ENCODE measurements at places on chromosomes 1 and 21.

DNA sequence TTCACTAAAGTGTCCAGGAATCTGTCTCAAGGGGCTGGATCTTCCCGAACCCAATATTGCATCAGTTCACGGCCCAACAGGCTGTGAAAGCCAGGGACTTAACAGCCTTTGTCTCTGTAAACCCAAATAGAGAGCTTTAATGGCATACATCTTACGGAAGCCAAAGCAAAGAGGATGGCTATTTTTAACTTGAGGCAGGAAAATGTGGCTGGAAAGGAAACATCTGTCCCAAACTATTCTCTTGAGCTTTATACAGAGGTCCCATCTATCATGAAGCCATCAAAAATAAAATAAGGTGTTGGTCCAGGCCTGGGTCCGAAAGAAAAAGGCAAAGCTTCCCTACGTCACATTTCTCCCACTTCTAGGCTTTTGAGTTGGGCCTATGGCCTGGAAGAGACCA is 7.7 kb upstream of the CD34 start:
- DNase-seq, result no peak

- DNase-seq, result peak; percentile 65
Measured at GRCh38 chr1:201559679-201560162, 20.8 kb downstream of the NAV1 start.

- DNase-seq, result no peak
Measured at GRCh38 chr21:39660191-39660980, 47.6 kb downstream of the B3GALT5 start.

DNA sequence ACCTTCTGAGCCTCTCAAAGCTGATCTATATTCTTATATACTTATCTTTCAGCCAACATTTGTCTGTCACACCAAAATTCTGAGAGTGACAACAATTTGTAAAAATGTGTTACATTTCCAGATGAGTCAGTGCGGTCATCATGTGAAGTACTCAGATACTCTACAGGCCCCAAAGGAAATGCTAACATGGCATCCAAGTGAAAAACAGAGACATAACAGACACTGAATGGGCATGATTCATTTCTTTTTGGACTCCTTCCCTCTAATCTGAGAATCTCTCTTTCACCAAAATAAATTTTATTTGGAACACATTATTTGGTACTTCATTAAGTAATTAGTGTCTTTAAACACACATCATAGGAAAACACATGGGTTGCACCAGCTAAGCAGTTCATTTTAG is 96.6 kb downstream of the SLC44A5 start:
- no peak for DNase-seq

GRCh38 chr21:45540601-45540970 is 1.7 kb downstream of the SLC19A1 start:
- no peak for DNase-seq

DNA sequence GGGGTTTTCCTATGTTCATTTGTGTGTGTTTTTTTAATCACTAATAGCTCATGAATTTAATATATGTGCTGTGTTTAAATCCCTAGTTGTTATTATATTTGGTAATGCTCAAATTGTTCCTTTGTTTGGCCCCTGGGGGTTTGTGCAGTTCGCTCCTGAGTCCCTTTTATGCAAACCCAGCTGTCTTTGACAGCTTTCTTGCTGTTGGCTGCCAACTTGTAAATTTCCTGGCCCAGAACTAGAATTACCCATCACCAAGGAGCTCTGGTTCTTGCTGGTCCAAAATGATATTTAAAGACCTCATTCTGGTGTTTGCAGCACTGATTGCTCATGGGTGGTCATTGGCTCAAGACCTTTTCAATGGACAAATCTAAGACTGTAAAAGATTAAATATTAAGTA is 39.6 kb upstream of the PGBD5 start:
- no peak for DNase-seq

DNA sequence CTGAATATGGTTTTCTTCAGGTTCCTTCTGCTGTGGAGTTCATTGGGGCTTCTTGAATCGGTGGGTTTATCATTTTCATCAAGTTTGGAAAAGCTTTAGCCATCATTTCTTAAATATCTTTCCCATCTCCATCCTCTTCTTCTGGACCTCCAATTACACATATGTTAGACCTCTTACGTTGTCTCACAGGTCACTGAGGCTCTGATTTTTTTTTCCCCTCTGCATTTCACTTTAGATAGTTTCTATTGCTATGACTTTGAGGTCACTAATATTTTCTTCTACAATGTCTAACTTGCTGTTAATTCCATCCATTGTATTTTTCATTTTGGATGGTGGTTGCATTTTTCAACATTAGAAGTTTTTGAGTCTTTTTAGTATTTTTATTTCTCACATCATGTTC is 47.3 kb upstream of the CASZ1 start:
- DNase-seq, result no peak

GRCh38 chr1:11781297-11781696 is 19.3 kb downstream of the C1orf167 start:
- no peak for DNase-seq

Measured in stimulated activated CD4-positive, alpha-beta T cell treated with anti-CD3 and anti-CD28 coated beads, Interleukin-4, amount 100 ng/mL, for 4 hours (primary cell).